ENCODE measurements at places on chromosomes 12 and 14.

- no peak for DNase-seq
These were observed 209.5 kb downstream of the FBXL14 start for GRCh38 chr12:1384910-1385309.

DNA sequence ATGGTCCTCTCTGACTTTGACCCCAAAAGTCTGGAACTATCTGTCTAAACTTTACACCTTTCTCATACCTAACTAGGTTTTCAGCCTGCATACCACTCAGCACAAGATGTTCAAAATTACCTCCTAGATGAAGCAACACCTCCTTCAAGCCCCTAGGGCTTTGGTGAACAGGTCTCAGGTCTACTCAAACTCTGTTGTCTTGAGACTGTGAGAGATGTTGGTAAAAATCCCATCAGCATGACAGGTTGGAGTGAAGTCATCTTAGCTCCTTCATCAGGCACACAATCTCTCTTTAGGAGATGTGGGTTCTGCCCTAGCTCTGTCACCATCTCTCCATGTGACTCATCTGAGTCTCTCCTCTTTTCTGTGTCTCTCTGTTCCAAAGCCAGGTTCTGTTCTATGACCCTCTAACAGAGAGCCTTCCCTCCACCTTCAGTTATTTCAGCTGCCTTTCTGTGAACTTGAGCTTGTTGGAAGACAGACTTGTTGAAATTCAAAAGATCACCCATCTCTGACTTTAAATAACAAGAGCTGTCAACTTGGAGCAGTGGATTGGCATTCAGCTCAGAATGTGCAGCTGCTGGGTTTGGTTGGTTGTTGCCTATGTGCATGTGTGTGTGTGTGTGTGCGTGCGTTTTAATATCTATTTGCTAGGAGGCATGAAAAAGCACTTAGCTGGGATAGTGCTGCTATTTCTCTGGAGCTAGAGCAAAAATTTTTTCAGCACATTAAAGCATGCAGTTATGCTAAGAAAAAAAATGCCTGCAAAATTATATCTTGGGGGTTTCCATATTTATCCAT is 130.7 kb downstream of the CRACR2A start:
- no peak for DNase-seq

GRCh38 chr14:92589213-92589852 is 75.8 kb downstream of the RIN3 start:
- no peak for DNase-seq

GRCh38 chr12:68866950-68867349 is 59.0 kb downstream of the MDM2 start:
- DNase-seq = no peak

- no peak for DNase-seq
These were observed 55.7 kb downstream of the SSH1 start for GRCh38 chr12:108801736-108802100.

- DNase-seq = no peak
These were observed 99.8 kb downstream of the DIP2B start for GRCh38 chr12:50604640-50604920.

GRCh38 chr12:52686063-52686462 is 5.9 kb upstream of the KRT1 start:
- no peak for DNase-seq

- DNase-seq = no peak
These were observed 9.9 kb downstream of the LGR5 start for GRCh38 chr12:71449373-71450070.
